HepG2 (cell line): ENCODE measurements at places on chromosomes 16 and 17.
A peak's percentile ranks its signal among the peaks of the same experiment; 100 is the strongest.

- no peak for DNase-seq
Observed at GRCh38 chr16:23048164-23048563, 101.1 kb downstream of the USP31 start.

DNA sequence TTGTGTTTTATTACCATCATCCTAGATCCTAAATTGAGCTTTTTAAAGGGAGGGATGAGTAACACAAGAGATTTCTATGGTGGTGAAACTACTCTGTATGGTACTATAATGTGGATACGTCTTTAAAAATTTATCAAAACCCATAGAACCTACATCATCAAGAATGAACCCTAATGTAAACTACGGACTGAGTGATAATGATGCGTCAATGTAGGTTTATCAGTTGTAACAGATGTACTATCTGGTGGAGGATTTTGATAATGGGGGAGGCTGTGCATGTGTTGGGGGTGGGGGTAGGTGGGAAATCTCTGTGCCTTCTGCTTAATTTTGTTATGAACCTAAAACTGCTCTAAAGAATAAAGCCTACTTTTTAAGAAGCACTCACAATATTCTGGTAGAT lies 724.1 kb upstream of the SOX9 start:
- no peak for DNase-seq

DNA sequence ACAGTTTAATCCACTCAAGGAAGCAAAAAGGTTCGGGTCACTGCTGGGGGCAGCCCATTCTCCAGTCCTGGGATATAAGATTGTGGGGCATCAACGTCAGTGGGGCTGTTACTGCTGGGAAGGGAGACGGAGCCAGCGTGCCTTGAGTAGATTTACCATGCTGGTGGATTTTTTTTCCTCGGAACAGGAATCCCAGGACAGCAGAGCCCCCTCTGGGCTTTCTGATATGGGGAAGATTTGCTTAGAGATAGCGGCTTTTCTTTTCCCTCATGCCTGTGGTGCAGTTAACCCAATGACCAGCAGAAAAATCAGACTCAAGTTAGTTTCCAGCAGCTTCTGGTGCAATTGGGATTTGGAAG lies 35.4 kb downstream of the WSCD1 start:
- DNase-seq, result no peak

DNA sequence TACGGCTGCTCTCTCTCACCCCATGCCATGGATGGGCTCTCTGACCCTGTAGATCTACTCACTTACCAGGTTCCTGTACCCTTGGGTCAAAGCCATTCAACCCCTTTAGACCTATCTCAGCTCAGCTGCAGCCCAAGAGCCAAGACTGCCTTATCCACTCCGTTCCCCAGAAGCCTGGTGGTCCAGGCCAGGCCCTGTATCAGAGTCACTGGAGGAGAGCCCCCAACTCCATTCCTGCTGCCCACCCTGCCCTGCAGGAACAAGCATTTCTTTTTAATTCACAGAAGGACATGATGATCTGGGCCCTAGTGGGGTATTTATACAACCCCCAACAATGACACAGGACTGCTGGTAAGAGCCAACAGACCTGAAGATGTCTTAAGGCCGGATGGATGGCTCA lies 76.8 kb downstream of the AIPL1 start:
- DNase-seq, result no peak

DNA sequence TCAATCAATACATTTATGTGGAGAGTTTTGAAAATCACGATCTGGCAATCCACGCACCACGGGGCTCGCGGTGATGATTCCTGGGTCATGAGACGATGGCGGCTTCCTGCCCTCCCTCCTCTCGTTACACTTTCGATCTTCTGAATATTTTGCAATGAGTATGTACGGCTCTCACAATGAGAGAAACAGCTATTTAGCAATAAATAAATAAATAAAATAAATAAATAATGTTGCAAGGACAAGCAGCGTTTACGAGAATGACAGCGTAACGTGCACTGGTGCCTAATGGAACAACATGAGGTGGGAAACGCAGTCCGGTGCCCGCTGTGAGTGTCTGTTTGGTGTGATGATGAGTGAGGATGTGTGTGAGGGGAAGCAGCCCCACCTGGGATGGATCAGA lies 46.7 kb upstream of the JPH3 start:
- no peak for DNase-seq

DNA sequence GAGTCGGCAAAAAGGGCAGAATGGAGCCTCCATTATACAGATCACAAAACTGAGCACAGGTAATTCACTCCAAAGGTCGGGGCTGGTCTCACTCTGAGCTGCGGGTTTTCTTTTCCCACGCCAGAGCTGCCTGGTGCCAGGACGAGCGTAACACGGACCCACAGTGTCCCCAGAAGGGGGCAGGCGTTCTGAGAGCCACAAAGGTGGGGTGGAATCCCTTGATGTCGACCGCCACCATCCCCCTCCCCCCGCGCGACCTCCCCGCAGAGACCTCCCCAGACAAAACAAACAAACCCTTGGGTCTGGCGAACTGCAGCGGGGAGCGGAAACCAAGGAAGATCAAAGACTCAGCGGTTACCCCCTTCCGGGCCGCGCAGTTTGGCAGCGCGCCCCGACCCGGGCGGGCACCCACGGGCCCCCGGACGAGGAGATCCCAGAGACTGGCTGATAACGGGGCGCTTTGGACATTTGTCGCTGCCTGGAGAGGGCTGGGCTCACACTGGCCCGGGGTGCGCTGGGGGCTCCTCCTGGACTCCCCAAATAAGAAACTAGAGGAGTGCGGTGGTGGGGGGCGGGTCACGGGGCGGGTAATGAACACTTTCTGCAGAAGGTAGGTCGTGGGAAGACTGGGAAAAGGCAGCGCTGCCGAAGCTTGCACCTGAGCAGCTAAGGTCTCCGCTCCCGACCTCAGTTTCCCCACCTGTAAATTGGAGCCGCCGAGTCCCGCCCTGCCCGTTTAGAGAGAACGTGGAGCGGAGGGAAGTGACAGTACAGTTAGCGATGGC lies 664 bp upstream of the NKD1 start:
- peak; percentile 94 for DNase-seq

GRCh38 chr17:31216031-31216751 lies 80.8 kb downstream of the OMG start:
- peak; percentile 12 for DNase-seq
